ENCODE measurements at places on chromosomes 12 and 14.

DNA sequence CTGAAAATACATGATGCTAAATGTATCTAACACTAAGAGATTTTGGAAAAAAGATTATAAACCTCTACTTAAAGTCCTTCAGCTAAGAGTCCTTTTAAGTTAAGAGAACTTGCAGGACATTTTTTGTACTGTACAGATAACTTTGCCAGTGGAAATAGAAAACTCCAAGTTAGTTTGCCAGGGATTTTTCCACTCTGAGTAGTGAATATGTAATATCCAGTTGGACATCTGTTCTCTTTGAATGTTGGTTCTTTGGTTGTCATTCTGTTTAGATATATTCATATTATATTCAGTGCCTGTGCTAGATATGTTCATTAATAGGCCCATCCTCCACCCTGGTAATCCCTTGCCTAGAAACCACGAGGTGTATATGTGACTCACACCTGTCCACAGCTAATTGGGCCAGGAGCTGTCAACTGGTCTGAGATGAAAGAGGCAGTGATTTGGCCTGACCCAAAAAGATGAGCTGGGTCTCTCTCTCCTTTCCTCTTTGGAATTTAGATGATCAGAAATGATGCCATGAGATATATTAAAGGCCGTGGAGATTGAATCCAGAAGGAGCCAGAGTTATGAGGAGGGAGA is 261.0 kb upstream of the LRIG3 start:
- DNase-seq = no peak

GRCh38 chr12:13913371-13913770 is 68.0 kb downstream of the GRIN2B start:
- no peak for DNase-seq

- no peak for DNase-seq
Measured at GRCh38 chr14:56085471-56085870, 32.7 kb upstream of the PELI2 start.

GRCh38 chr12:74334780-74335179 is 202.9 kb upstream of the ATXN7L3B start:
- no peak for DNase-seq

DNA sequence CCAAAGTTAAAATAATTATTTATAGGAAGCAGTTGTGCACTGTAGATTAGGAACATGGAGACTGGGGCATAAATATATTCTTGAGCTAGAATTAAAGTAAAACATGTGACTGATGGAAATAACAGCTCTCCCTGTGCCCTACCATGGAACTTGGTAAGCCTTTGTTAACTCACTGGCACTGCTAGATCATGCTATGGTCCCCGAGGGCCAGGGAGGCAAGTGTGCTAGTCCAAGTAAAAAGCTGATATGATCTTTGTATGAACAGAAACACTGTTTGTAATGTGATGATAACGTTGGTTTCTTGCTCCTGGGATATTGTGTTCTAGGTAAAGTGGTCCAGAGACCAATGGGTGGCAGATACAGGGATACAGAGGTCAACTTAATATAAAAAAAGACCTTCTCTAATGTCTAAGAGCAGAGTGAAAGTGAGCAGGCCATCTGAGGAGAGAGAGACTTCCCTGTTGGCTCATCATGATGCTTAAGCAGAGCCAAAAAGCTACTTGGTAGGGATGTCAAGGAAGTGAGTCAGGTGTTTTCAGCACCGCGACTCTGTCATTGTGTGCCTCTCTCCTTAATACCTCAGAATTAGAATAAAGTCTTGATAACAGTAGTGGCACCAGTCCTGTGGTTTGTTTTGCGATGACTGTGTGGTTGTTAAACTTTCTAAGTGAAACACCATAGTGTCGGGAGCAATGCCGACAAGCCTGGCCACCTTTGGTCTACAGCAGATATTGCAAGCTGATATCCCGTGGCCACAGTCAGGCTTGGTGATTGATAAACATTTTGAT is 27.6 kb downstream of the BICD1 start:
- DNase-seq = no peak

Data from putamen (tissue), 1 donor.